Astrocyte (in vitro differentiated cells and primary cell): ENCODE measurements at places on chromosomes 1 and 21. TPM values are rescaled to one million over a fixed set of nuclear protein-coding genes. Genes with fewer than 3 reads are reported as not detected.

Gene SAMD11
- total RNA-seq: 6.0 and 9.5 TPM in 2 replicates

Gene TMEM240
- 7.0 and 9.0 TPM in 2 replicates for total RNA-seq

Gene CNR2
- total RNA-seq: not detected in 2 replicates

Gene TMEM35B
- total RNA-seq: 15.6 and 17.0 TPM in 2 replicates

Gene RGS13
- not detected in 2 replicates for total RNA-seq

Gene KCNE2
- total RNA-seq: 0.27 TPM in 1 of 2 replicates, not detected in the other
